ENCODE measurements at places on chromosomes 6 and 20.
A peak's percentile ranks its signal among the peaks of the same experiment; 100 is the strongest.

GRCh38 chr20:57869291-57869950, 159.6 kb upstream of the PMEPA1 start:
- no peak for DNase-seq

- DNase-seq: peak; percentile 46
Observed at GRCh38 chr6:98833307-98834059, 891 bp upstream of the POU3F2 start.

DNA sequence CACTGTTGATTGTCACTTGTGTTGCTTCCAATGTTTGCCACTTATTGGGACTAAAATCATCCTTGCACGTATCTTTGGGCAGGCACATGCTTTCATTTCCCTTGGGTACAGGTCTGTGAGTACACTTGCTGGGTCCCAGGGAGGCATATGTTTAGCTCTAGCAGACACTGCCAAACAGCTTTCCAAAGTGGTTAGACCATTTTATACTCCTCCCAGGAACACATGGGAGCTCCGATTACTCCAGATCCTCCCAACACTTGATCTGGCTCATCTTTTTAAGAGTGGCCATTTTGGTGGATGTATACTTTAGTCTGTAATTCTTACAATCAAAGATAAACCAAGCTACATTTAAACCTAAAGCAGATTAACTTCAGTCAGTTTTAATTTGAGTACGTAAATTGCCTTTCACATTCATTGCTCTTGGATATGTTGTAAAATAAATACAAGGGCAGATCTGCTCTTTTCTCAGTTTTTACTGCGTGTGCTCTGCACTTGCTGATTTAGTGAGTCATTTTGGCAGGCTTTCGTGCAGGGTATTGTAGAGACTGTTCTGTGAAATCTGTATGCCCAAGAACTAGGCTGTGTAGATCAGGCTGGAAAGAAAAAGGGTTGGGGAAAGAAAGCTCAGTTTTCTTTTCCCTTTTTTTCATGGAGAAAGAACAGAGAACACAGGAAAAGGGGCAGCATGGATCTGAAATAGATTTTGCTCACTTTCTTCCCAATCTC, 19.5 kb downstream of the SLC22A1 start:
- peak; percentile 49 for DNase-seq

GRCh38 chr6:148523048-148523447, 180.4 kb downstream of the SASH1 start:
- peak; percentile 73 for DNase-seq

GRCh38 chr20:58237318-58238132, 9.1 kb upstream of the ANKRD60 start:
- peak; percentile 14 for DNase-seq

DNA sequence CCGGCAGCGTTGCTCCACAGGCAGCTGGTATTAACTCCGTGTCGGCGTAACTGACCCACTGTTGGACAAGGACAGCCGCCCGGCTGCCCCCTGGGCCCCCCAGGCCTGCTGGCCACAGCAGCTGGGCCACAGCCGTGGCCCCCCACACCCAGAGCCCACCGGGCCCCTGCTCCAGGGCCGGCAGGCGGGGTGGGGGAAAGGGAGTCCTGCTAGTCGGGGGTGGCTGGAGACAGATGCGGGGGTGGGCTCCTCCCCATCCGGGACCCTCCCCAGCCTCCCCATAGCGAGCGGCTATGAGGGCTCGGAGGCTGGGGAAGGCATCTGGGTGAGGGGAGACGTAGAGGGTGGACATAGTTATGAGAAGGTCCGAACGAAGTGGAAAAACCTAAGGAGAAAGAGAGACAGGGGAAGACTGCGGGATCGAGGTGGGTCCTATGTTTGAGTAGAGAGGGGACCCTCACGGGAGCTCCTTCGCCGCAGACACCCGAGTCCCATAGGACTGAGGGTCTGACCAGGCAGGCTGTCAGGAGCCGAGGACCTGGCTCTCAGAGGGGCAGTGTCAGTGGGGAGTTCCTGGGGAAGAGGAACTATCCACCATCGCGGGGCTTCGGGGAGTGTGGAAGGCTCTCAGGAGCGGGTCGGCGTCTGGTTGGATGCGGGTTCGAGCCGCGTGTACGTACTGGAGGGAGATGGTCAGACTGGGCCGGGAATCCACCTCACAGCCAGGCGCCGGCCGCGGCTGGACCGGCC, 511 bp downstream of the VARS1 start:
- DNase-seq: peak; percentile 60

- DNase-seq: no peak
Observed at GRCh38 chr20:14223806-14224205, 113.6 kb downstream of the FLRT3 start.

GRCh38 chr6:166112580-166112979, 55.1 kb downstream of the TBXT start:
- peak; percentile 82 for DNase-seq

DNA sequence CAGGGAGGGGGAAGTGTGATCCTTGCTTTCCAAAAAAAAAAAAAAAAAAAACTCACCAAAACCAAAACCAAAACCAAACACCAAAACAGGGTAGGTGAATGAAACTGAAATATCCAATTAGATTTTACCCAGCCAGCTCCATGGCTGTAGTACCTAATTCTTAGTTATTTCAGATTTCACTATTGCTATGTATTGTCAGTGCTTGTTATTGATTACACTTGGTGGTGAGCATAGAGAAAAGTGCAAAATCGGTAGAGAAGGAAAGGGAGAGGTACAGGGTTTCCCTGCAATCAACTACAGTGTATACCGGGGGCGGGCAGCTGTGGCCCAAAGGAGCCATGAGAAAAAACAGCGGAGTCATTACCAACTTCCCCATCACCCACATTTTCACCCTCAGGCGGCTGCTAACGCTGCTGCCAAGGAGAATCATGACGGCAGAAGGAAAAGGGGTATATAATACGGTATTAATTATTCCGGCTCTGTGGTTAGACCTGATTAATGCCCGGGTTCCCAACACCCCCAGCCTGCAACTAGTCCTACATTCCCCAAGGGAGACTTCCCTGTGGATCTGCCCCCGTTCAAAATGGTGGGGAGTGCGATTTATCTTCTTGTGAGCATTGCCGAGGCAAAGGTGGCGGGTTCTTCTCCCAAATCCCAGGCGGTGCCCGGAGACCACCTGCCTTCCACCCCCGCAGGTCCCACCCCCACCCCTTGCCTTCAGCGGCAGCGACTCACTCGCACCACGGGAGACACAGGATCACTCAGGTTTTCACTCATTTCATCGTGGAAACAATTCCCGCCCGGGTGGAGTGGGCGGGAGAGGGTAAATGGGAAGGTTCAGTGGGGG, at the start of gene C6orf62:
Gene C6orf62, minus strand, starts transcription at position 30 of the 847 bp plus-strand sequence. CDS start 486 bp downstream, outside the sequence.
- peak; percentile 32 for DNase-seq

GRCh38 chr6:14366872-14367271, 249.3 kb downstream of the CD83 start:
- DNase-seq: no peak

DNA sequence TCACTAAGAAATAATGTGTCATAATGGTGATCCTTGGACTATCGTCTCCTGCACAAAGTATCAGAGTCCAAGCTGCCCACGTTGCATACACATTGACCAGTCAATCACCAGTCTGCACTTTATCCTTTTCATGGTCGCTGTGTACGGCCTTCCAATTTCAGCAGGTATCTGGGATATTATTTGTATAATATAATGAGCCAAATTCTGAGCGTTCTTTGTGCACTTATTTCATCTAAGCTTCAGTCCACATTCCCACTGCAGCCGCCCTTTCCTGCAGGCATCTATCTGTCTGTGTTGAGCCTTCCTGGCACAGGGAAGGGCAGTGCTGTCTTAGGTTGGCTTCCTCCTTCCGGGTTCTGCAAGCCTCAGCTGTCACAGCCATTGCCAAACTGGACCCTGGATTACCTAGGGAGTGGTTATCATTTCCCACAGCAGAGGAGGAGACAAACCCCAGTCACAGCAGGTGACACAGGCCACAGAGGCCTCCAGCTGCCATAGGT, 174.3 kb downstream of the TTLL2 start:
- DNase-seq: no peak

DNA sequence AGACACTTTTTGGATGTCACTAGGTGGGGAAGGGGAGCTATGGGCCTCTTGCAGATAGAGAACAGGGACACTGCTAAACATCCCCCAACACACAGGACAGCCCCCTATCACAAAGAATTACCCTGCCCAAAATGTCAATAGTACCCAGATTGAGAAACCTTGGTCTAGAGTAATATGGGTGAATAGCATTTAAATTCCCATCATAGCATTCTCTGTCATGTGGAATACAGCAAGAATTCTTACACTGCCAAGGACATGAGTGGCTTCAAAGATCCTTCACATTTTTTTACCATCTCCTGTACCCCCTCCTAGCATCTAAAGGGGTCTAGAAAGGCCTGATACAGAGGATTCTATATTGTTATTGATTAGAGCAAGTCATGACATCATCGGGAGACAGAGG, 83.1 kb upstream of the SSTR4 start:
- no peak for DNase-seq

DNA sequence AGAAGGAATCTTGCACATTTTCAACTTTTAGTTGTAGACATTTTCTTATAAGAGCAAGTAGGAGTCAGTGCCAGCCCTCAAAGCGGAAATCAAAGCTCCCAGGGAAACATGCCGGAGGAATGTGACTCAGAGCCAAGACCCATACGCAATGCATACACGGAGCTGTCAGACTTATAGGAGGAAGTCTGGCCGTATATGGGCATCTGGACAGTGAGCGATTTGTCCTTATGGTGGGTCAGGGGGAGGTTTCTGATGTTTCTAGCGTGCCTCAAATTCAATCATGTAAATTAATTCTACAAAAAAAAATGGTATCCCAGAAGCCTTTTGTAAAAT, 3.6 kb upstream of the CCN2 start:
- peak; percentile 95 for DNase-seq

- DNase-seq: no peak
Observed at GRCh38 chr20:58268421-58268821, 40.0 kb upstream of the ANKRD60 start.

GRCh38 chr6:137853569-137854213, 13.4 kb upstream of the TNFAIP3 start:
- peak; percentile 80 for DNase-seq

- peak; percentile 72 for DNase-seq
Observed at GRCh38 chr20:48620507-48621375, 207.1 kb downstream of the PREX1 start.

- peak; percentile 37 for DNase-seq
Observed at GRCh38 chr20:49045440-49046086, 549 bp upstream of the CSE1L start.

DNA sequence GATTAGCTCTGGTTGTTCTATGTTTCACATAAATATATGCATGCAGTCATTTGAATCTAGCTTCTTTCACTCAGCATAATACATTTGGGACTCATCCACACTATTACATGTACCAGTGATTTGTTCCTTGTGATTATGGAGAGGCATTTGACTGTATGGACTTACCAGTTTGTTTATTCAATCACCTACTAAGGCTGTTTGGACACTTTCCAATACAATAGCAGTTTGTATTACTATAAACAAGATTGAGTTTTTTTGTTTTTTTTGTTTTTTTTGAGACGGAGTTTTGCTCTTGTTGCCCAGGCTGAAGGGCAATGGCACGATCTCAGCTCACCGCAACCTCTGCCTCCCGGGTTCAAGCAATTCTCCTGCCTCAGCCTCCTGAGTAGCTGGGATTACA, 109.8 kb upstream of the DST start:
- no peak for DNase-seq

DNA sequence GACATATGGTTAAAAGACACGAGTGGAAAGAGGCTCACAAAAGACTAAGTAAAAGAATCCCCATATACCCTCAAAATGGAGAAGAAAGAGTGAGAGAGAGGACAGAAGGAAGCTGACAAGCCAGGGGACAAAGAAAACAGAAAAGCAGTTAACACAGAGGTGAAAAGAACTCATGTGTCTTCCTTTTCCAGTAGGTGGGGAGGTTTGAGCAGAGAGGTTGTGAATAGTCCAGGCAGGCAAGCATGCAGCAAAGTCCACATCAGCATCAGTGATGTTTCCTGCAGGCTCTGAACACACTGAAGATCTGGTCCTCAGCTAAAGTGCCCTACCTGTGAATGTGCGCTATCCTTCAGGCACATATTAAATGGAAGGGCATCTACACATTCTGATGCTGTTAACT, 196.5 kb upstream of the IRAK1BP1 start:
- DNase-seq: no peak

DNA sequence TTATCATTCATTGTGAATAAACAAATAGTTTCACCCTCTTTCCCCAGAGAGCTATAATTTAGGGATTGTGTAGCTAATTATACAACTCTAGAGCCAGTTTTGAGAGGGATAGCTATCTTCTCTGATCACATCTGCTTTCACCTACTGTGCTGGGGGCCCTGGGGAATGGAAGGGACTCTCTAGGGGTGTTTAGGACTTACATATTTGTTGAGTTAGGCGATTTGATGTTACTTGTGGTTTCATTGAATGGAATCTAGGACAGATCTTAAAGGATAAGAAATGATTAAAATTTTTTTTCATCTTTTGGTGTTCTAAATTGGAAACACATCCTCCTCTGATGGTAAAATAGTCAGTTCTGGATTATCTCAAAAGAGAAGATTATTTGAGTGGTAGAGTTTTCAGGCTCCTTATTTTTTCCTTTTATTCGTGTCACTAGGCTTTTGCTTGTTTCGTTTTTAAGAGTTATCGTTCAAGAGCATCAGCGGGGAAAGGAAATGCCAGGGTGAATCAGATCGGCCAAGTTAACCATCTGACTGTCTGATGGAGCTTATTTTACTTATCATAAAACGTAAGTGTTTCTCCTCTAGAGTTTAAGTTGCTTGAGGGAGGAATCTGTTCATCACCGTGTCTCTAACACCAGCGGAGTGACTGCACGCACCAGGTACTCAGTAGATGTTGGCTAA, 236.7 kb downstream of the FARS2 start:
- DNase-seq: peak; percentile 86

GRCh38 chr6:160051390-160051789, 70.2 kb upstream of the SLC22A1 start:
- no peak for DNase-seq

DNA sequence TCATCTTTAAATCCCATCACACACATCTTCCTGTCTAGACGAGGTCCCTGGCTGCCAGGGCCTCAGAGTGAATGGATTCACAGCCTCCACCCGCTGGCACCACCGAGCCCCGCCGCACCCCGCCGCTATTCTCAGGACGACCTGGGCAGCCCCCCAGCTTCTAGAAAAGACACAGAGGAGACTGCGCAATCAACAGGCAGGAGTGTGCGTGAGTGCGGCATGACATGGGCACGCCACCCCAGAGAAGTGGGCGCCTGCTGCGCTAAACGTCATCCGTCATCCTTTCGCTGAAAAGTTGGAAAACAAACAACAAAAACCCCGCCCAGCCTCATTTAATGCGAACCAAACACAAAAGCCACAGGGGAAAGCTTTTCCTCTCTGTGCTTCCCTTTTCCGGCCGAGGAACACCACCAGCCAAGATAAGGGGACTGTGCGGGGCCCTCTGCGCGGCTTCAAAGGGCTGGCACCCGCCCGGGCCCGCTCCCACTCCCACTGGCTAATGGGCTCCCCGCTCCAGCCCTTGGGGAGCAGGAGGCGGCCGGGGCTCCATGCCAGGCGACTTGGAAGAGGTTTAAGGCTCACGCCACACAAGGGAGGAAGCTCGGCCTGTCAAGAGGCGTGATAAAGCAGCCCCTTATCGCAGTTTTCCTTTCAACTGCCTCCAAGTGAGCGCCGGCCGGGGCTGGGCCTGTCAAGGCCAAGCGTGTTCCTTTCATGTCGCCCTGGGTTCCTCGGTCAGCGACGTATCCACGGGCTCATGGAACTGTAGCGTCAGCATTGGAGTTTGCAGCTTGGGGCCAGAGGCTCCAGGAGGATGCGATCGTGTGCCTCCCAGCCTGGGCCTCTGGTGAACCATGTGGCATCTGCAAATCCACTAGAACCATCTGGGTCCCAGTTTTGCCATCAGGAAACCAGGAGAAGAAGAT, 50.1 kb downstream of the NFATC2 start:
- no peak for DNase-seq

GRCh38 chr6:132614554-132614953, 9.5 kb downstream of the TAAR2 start:
- peak; percentile 64 for DNase-seq
